ENCODE measurements at places on chromosomes 3 and 15.

GRCh38 chr3:53144446-53144845 lies 14.2 kb upstream of the RFT1 start:
- DNase-seq: no peak

- no peak for DNase-seq
These were observed 604.7 kb upstream of the EPHA6 start for GRCh38 chr3:96209699-96210098.

- DNase-seq: peak; percentile 26
These were observed 94.7 kb downstream of the IL5RA start for GRCh38 chr3:3015185-3016089.

DNA sequence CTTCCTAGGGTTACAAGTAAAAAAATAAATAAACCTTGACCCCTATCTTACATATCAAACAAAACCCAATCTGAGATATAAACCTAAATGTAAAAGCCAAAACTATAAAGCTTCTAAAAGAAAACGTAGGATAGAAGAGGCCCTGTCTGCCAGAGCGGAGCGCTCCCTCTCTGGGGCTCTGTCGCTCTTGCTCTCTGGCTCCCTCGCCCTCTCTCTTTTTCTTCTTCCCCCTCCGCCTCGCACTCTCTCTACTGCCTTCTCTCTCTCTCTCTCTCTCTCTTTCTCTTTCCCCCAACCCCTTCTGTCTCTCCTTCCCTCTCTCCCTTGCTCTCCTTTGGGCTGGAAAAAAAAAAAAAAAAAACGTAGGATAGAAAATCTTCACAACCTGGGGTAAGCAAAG lies 21.6 kb downstream of the RYK start:
- DNase-seq: no peak

DNA sequence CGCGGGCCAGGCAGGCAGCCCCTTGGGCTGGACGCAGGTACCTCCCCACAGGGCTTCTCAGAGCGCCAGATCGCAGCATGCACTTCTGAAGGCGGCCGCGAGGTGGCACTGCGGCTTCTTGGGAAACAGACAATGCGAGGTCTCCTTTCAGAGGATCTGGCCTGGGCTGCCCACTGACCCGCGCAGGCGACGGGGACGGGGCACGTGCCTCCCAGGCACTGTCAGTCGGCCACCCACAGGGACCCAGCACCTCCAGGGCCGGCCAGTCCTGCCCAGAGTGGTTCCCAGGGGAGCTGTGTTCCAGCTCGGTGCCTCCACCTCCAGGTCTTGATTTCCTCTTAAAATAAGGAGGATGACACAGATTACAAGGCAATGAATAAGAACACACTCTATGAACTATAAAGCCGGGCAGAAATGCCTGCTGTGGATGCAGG lies 24.4 kb upstream of the TXNRD3 start:
- peak; percentile 80 for DNase-seq

- DNase-seq: no peak
These were observed 374.2 kb upstream of the BCHE start for GRCh38 chr3:166211451-166211850.

DNA sequence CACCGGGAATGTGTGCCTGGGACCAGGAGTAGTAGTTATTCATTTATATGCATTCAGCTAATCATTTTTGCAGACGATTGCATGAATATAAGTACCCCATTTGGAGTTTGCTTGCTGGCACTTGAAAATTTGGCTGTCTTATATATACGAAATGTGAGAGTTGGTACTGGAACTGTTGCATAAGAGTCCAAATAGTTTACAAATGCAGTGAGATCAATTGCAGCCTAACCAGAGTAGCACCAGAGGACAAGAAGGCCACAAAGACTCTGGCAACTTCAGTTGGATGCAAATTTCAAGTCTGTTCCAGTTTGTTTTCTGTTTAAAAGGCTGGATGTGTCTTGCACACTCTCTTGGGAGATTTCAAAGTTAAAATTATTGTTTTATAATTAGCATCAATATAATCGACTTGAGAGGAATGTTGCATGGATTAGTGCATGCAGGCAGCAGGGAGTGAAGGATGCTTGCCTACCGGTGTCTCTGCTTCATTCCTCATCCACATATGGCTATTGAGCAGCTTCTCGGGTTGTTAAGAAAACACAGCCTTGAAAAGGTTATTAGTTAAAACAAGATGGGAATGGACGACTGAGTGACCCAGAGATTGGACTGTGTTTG lies 213.0 kb downstream of the PTPRG start:
- DNase-seq: no peak

GRCh38 chr15:37133602-37134001 lies 33.3 kb upstream of the MEIS2 start:
- DNase-seq: no peak

- DNase-seq: peak; percentile 11
These were observed 104.5 kb downstream of the RARB start for GRCh38 chr3:25532431-25533162.

DNA sequence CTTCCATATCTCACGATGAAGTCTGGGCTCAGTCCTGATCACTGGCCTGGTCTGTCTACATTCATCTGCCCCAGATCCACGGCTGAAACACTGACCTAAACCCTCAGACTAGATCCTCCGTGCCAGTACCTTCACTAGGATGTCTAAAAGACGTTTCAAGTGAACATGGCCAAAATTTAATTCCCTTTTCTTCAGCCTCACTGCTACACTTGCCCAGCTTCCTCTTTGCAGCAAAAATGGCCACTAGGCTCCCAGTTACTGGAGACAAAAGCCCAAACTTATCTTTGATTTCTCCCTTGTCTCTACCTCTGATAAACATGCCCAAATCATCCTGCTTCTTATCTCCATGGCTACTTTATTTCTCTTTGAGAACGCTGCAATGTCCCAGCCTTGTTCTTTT lies 1.7 kb downstream of the RASSF1 start:
- DNase-seq: no peak

DNA sequence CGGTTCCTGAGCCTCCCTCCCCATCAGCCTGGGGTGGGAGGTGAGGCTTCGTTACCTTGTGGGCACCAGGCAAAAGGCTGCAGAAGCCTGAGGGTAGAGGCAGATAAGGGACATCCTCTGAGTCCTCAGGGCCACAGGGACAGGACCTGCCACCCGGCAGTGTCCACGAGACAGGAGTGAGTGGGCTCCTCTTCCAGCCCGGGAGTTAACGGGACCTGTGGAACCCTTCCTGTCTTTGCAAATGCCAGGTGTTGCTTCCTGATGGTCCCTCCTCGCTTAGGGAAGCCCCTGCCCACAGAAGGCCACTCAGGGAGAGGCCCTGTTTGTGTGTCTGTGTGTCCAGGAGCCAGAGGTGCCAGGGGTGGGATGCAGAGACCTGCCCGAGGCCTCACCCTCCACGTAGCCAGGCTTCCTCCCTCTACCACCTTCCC lies 111.1 kb upstream of the ALDH1A3 start:
- peak; percentile 8 for DNase-seq

- peak; percentile 42 for DNase-seq
These were observed 682 bp downstream of the CLDND1 start for GRCh38 chr3:98521897-98522543.

GRCh38 chr3:127693336-127693843 lies 20.6 kb downstream of the ABTB1 start:
- no peak for DNase-seq

DNA sequence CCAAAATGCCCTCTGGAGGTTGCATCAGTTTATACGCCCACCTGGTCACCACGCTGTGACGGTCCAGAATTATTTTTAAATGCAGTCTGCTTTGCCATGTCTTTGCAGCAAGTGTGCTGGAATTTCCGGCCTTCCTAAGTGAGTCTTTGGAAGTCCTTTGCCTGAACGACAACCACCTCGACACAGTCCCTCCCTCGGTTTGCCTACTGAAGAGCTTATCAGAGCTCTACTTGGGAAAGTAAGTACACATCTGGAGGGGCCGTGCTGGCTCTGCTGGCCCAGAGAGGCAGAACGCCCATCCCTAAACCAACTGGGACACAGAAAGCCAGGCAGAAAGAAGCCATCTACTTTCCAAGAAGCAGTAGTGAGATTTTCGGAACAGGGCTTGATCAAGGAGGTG lies 101.8 kb downstream of the LRRK1 start:
- no peak for DNase-seq

DNA sequence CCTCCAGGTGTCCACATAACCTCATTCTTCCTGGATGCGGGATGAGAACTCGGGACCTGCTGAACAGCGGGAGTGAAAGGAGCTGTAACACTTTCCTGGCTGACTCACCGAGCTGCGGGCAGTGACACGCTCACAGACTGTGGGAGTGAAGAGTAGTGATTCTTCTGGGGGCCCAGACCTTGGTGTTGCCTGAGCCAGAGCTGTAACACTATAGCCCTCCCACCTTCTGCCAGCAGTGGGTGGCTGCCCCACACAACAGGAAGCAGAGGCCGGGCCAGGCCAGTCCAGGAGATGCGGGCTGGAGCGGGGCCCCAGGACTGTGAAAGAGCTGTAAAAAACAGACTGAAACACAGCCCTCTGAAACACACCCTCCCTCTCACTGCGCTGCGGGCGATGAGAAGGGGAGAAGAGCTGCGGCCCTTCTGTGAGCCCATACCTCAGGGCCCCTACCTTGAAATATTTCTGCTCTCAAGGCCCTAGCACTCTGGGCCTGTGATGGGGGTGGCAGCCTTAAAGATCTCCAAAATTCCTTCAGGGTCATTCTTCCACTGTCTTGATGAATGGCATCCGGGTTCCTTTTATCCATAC lies 464.0 kb upstream of the CCDC54 start:
- DNase-seq: no peak

DNA sequence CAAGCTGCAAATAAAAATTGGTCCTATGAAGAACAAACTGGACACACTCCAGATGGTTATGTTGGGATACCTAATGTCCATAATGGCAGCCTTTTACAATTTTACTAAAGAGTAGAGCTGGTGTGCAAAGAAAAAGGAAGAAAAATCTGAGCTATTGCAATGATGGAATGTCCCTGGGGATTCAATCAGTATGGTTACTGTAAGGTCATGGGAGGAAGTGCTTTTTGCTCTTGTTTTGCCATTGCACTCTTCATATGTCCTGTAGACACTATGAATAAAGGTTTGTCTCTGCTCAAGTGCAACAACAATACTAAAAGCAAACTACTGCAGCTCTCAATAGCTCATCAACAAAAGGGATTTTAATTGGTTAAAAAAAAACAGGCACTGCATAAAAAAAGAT lies 5.4 kb downstream of the PFN2 start:
- no peak for DNase-seq

GRCh38 chr3:188060840-188061544 lies 93.0 kb upstream of the LPP start:
- DNase-seq: no peak

- no peak for DNase-seq
These were observed 3.2 kb downstream of the UBE3A start for GRCh38 chr15:25435474-25436243.

Measured in GM20000 (cell line).